Hematopoietic multipotent progenitor cell treated with erythropoietin and hydrocortisone succinate and interleukin-3 and kit ligand, for 17 days (in vitro differentiated cells): ENCODE measurements at places on chromosomes 7 and 10.

GRCh38 chr10:21030091-21030490, 133.0 kb upstream of the NEBL start:
- no peak for DNase-seq

DNA sequence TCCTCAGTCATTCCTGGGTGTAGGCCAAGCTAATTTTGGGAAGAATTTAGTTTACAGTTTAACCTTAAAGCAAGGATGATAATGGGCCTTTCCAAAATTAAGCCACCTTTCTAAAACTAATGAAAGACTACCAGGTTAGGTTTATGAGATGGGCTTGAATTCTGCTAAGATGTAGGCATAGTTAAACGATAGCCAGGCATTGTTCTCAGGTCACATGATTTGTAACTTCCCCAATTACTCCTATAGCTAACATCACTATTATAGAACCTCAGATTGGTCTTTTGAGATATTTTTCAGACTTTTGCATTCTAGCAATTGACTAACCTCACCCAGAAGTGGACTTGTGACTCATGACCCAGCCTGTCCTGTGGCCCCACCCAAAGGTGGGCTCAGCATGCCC, 7.0 kb upstream of the NUB1 start:
- DNase-seq: no peak

DNA sequence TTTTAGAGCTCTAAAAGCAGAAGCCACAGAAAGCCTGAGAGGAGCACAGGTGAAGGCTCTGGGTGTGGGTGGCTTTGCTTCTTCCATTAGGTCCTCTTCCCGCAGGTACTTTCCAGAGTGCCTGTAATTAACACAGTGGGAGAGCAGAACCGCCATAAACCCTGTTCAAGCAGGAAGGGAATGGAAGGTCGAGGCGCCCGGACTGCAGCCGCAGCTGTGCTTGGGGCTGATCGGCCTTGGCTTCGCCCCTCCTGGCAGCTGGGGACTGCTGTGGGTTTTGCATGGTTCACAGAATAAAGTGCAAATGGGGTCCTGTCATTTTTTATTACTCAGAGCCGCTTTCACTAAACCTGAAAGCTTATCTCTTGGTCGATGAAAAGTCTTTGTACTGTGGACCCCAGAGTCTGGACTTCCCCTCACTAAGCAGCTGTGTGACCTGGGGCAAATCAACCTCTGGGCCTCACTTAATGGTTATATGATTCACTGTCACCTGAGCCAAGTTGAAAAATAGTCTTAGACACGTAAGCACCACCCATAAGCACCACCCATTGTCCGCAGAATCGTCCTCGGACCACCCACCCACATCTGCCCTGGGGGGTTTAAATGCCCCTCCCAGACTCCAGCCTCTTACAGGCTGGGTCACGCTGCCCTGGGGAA, 100.9 kb downstream of the XRCC2 start:
- no peak for DNase-seq

- no peak for DNase-seq
Observed at GRCh38 chr10:59807629-59808620, 54.7 kb upstream of the MRLN start.

DNA sequence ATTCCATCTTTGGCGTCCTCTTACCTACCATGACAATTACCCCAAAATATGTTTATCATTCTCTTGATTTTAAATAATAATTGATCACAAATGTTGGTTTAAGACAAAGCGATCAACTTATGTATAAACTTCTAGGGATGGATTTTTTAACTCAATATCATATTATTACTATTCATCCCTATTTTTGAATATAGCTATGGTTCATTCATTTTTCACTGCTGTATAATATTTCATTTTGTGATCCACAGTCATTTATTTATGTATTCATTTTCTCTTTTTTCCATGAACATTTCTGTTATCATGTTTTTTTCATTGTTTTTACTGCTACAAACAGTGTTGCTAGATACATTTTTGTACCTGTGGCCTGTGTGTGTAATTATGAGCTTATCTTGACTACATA, 61.3 kb upstream of the MET start:
- no peak for DNase-seq

GRCh38 chr10:104309980-104310978, 28.0 kb downstream of the ITPRIP start:
- DNase-seq: no peak

DNA sequence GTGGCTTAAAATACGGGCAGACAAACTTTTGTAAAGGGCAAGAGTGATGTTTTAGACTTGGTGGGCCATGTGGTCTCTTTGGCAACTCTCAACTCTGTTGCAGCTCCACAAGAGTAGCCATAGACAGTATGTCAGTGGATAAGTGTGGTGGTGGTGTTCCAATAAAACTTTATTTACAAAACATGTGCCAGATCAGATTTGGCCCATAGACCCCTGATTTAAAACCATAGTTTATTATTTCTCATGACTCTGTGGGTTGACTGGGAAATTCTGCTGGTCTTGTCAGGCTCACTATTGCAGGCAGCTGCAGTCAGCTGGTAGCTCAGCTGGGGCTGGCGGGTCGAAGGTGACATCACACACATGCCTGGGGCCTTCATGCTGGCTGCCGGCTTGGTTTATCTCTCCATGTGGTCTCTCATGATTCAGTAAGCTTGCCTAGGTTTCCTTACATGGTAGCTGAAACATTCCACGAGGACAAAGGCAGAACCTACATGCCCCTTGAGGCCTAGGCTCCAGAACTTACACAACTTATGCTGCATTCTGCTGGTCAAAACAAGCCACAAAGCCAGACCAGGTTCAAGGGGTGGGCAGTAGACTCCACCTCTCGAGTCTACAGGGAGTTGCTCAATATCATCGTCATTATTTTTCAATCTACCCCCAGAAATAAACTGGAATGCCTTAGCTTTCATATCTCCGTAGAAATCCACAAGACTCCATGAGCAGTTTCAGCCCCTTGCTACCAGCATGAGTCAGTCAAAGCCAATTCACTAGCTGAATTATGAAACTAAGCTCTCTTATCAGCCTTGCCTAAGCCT, 245.7 kb downstream of the WDR11 start:
- no peak for DNase-seq

- DNase-seq: no peak
Observed at GRCh38 chr10:14569274-14570060, 205.2 kb downstream of the FAM107B start.

- no peak for DNase-seq
Observed at GRCh38 chr7:131674131-131674530, 117.7 kb upstream of the PODXL start.

GRCh38 chr10:119211625-119212441, 4.5 kb downstream of the GRK5 start:
- no peak for DNase-seq

DNA sequence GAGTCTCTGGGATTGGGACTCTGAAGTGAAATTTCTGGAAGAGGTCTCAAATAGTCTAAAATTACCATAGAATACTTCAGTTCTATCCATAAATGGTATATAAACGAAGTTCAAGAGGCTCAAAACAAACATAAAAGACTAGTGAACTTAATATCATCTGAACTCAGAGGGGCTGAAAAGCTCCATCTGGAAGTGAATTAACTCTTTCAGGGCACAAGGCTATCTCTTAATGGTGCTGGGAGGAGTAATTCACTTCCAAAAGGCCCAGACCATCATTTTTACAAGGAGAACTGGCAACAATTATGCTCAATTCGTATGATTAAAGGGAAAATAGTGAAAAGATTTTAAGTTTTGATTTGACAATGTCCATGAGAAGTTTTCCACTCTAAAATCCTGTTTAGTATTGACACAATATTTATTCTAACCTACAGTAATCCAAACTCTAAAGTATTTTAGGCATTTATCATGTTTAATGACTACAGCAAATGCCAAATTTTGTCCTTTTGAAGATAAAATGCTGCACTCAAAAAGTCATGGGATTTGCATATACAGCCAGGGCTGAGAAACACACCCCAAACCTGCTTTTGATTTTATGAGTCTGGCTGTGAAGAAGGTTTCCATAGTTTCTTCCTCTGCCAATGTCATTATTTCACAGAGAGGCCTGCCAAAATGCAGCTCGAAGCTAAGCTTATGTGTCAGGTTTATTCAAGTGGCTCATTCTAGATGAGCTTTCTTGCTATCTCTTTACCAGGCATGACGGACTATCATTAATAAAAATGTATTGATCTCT, 143.9 kb downstream of the HIBADH start:
- no peak for DNase-seq

GRCh38 chr7:121447911-121448300, 51.8 kb upstream of the FAM3C start:
- DNase-seq: no peak

DNA sequence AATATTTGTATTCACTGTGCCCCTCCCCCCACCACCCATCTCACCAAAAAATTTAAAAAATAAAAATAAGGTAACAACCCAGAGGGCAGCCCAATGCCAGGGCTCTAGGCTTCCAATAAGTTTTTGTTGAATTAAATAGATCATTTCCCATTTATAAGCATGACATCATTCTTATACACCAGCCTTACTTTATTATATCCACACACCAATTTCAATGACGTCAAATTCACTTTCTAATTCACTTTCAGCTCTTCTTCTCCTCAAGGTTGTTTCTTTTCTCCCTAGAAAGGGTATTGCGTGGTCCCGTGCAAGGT, 1.2 kb upstream of the DKK1 start:
- DNase-seq: no peak

DNA sequence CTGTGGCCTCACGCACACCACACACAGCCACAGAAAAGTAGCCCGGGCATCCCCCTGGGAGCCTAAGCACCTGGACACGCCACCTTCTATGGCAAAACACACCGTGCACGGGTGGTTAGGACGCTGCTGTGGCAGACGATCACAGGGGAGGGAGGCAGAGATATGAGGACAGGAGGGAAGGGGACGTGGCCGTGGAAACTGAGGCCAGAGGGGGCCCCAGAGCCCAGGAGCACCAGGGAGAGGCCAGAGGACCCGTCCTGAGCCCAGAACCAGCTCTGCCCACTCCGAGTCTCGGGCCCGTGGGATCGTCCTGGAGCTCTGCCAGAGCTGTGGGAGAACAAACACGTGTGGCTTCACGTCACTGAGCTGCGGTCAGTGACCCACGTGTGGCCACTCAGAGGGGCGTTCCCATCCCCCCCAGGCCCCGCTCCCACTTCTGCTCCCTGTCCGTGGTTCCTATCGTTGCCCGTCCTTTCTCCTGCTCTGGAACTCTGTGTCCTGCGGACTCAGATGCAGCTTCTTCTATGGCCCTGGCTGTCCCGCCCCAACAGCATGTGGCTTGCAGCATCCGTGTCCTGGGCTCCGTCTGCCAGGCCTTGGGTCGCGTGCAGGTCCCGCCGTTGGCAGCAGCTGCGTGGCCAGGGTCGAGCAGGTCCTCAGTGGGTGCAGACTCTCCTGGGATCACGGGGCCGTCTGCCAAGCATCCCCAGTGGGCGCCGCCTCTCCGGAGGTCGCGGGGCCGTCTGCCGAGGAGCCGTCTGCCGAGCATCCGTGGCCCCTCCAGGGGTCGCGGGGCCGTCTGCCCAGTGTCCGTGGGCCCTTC, 31.0 kb downstream of the GET4 start:
- no peak for DNase-seq

DNA sequence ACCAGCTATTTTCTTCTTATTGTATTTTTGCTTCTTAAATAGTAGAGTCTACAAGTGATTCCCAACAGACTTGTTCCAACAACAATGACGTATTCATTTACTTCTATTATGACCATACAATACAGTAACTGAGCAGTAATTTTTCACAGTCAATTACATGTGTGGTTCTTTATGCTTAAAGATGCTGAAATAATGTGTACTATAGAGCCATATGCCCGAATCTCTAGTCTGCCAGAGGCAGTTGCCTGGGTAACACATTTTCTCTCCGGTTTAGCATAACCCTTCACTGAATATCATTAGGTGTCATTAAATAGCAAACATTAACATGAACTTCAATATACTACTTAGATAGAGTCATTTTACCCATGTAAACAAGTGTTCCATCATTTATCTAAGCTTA, 75.0 kb downstream of the SLC25A13 start:
- DNase-seq: no peak

DNA sequence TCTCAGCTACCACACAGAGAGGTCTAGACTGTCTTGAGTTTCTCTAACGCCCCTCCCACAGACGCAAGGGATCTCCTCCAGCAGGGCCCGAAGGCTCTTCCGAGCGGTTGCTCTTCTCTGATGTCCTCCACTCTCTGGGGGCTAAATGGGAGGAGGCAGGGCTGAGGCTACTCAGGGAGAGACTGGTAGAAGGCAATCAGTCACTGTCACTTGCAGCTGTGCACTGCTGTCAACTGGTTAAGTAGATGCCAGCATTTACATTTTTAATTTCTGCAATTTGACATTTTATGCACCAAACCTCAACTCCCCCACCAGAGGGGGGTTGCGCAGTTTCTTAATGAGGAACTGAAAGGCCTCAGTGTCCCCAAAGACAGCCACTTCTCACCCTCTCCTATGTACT, 442.8 kb downstream of the PLXNA4 start:
- no peak for DNase-seq

DNA sequence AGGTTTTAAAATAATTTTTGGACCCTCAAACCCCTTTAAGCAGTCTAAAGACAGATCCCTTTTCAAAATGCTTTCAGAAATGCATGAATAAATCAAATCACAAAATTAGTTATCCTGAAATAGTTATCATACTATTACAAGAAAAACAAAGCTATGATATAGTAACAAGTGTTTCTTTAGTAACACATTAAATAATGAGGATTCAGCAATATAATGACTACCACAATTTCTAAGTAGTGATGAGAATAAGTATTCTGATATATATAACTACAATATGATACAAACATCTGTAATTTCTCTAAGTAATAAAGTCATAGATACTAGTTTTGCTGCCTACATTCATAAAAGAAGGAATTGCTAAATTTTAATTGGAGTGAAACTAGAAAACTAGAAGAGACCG, 53.0 kb upstream of the TMEM168 start:
- no peak for DNase-seq

- no peak for DNase-seq
Observed at GRCh38 chr10:78336402-78336791, 302.7 kb downstream of the RPS24 start.

- peak; percentile 7 for DNase-seq
Observed at GRCh38 chr10:23293145-23293724, 51.4 kb downstream of the C10orf67 start.

DNA sequence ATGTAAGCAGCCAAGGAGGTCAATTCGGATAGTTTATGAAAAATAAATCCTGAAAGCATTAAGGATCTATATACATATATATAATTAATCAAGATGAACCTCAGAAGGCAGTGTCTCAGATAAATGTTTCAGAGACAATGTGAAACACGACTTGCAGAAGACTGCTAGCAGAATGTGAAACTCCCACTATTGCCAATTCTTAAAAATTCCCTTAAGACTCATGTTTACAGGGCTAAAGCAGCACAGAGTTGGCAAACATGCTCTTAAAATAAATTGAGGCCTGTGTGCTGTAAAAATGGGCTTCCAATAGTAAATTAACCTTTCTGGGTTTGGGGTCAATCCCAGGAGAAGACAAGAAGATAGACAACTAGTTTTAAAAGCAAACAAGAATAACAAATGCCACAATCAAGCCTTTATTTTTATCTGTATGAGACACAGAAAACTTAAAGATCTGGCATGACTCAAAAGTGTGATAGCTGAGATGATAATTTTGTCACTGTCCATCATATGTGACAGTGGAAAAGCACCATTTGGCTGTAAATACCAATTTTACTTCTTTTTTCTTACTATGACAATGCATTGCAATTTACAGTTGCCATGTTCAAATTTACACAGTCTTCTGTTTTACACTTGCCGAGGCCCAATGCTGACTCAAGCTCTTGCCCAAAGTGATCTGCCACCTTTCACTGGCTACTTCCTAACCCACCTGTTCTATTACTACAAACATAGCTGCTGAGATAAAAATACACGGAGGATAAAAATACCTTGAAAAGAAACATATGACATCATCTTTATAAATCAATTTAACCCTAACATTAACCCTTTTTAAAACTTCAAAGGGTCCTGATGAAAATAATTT, 78.6 kb downstream of the CHCHD3 start:
- DNase-seq: no peak

- peak; percentile 46 for DNase-seq
Observed at GRCh38 chr10:91799612-91799975, 1.4 kb downstream of the TNKS2 start.
